Left colon (tissue), 2 donors: ENCODE measurements at places on chromosomes 3 and 15. TPM values are rescaled to one million over a fixed set of nuclear protein-coding genes. Genes with fewer than 3 reads are reported as not detected.
A peak's percentile ranks its signal among the peaks of the same experiment; 100 is the strongest.

DNA sequence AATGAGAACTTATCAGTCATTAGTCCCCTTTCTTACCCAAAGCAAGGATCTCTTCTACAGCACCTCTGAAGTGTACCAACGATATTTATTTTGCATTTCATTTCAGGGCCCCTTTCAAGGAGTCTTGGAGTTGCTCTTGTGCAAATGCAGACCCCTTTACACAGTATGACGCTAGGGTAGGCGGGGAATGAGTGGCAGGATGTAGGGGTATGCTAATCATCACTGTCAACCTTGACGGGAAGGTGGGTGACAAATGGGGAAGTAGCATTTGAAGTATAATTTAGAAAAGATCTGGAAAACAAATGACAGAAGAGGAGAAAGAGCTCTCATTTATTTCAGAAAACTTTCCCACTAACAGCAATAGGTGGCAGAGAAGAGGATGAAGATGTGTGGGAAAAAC is 94.4 kb downstream of the LRRN1 start:
- no peak for DNase-seq

DNA sequence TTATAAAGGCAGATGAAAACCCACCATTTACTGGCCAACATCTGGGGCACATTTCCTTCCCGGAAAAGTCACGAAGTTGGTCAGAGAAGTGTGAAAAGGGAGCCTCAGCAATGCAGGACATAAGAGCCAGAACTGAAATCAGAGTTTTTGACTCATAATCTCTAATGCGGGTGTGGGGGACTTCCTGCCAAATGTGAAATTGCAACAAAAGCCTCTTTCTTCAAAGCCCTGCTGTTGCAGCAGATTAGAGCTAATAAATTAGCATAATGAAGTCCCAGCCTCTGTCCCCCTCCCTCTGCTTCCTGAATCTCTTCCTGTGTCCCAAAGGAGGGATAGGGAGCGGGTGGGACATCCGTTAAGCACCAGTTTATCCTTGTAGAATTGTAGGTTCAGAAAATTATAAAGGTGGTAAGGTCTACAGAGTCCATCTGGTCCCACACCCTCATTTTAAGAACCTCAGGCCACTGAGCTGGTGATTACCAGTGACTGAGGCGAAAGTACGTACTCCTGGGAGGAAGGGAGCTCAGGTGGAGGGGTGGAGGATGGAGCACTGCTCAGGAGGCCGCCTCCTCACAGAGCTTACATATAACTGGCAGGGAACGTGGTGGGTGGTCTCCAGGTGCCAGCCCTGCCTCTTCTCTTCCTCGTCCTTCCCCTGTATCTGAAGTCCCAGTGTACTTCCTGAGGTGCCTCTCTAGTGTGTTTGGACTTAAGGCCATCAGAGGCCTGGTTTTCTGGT is 35.0 kb downstream of the ST6GAL1 start:
- DNase-seq: no peak

DNA sequence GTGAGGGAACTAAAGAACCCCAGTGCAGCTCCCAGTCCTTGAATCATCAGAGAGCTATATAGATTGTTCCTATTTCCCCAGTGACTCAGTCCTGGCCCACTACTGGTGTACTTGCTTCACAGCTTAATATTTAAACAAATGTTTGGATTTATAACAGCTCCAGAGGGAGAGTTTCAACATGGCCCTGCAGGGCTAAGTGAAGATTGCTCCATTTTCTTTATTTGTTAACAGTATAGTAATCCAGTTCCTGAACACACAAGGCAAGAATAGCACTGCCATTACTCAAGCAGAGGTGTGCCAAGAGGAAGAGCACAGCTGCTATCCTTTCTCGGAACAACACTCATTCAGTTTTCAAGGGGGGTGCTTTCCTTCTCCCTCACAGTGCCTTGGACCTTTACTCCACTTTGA is 6.5 kb downstream of the SQOR start:
- DNase-seq: peak; percentile 44

DNA sequence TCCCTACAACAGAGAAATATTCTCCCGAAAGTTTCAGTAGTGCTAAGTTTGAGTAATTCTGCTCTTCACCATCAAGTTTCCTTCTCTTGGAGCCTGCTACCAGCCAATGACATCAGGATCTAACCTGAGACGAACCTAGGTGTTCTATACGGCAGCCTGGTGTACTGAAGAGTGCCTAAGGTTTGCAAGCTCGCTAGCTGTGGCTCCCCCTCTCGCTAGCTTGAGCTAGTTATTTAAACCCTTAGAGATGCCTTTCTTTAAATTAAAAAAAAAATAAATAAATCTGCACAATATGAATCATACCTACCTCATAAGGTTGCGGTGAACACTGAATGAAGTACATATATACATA is 1.4 kb upstream of the COL8A1 start:
- no peak for DNase-seq

DNA sequence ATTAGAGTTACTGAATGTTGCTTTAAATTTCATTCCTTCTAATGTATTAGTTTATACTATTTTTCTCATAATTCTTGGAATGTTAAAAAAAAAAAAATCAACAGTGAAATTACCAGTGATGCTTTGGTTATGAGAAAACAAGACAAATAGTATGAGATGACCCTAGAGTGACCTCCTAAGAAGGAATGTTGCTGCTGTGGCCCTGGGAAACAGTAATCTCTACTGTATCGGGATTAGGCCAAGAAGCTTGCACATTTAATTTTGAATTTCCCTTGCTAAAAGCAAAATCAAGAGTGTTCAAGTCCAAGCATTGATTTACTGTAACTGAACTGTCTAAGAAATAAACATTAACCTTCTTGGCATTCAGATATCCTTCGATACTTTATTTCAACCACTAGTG is 18.1 kb downstream of the TOPBP1 start:
- no peak for DNase-seq

- DNase-seq: no peak
These were observed 25.1 kb downstream of the ALDH1L1 start for GRCh38 chr3:126155280-126155640.

GRCh38 chr3:45979378-45979777 is 16.2 kb downstream of the FYCO1 start:
- no peak for DNase-seq

- DNase-seq: no peak
These were observed 146.6 kb downstream of the TBL1XR1 start for GRCh38 chr3:177050501-177051237.

DNA sequence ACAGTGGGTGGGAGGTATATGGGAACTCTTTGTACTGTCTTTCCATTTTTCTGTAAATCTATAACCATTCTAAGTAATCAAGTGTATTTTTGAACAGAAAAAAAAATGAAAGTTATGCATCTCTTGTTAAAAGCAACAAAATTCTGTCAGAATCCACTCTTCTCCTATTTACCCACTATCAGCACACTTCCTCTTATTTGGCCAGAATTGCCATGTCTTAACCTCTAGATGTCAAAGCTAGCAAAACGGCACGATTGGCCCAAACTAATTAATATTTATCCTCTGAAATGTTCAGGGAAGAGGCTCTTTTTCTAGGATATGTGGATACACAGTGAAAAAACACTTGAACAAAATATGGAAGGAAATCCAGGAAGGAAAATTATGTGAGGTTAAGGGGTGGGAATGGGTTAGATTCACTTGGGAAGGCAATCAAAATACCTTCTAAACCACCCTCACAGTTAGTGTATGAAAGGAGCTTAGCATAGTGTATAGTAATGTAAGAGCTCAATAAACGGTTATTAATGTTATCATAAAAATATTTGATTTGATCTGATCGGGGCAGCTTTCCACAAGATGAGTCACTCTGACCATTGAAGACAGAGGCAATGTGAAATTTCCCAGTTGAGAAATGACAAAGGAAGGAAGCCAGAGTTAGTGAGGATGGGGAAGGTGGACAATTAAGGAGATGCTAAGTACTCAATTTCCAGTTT is 20.1 kb upstream of the TGFBR2 start:
- no peak for DNase-seq

DNA sequence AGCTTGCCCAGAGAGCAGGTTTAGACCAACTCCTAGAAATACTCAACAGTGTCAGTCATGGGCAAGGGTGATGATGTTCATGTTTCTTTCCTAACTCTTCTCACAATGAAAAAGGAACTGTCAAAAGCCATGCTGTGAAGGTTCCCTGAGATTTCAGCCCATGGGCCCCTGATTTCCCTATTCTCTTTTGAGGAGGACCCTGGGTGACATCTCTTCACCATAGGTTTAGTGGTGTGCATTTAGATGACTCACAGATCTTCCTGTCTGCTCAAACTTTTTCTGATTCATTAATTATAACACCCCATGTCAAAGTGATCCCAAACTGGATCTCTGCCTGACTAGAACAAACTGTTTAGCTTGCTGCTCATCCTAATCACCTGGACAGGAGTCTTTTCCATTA is 108.0 kb downstream of the BBX start:
- no peak for DNase-seq

DNA sequence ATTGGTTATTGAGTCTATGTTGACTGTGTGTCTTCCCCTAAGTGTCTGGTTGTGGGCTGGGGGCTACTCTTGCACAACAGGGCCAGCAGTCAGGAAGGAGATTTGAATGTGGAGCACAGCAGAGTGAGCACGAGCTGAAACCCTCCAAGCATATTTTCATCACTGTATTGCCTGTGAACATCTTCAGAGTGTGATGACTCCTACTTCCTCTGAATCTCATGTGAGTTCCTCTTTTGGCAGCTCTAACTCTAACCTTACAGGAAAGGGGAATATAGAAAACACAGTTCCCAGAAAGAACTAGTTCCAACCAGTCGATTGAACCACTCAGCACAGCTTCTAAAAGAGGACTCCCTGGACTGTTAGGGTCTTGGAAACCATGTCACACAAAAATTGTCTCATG is 211.6 kb downstream of the RAP2B start:
- DNase-seq: no peak

GRCh38 chr15:89364341-89364740 is 29.7 kb upstream of the POLG start:
- no peak for DNase-seq

- no peak for DNase-seq
These were observed 14.8 kb downstream of the LYSMD4 start for GRCh38 chr15:99718421-99718820.

GRCh38 chr3:113063126-113063894 is 72.5 kb downstream of the GTPBP8 start:
- DNase-seq: no peak

DNA sequence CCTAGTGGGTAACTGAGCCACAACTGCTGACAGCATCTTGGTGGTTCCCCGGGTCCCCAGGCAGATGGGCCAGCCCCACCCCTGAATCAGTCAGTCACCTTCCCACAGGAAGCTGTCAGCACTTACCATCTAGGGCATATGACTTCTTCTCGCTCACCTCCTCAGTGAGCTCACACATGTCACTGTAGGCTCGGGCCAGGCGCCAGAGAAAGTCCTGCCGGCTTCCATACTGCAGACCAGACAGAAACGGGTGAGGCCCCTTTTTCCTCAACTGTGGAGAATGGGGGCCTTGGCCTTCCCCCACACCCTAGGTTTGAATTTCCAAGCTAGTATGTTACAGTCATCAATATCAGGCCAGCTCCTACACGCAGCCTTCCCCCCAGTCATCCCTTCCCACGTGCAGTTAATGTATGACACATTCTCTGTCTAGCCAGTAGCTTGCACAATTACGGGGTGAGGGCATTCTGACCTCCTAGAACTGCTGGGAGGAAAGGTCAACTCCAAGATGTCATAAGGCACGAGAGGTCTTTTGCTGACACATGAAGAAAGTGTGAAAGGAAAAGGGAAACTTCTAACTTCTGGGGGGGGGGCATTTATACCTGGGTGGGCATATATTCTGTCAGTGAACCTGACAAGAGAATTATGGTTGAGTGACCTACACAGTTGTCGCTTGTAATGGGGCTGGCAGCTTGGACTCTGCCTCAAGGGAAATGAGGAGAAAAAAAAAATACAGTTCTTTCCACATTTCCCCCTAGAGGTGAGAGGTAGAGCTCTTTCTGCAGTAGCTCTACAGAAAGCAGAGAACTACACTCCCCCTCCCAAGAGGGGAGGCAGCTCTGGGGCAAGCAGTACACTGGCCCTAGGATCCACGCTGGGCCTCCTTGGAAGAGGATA is 10.9 kb downstream of the RMDN3 start:
- no peak for DNase-seq

- DNase-seq: no peak
These were observed 15.8 kb upstream of the P4HTM start for GRCh38 chr3:48974076-48974864.

DNA sequence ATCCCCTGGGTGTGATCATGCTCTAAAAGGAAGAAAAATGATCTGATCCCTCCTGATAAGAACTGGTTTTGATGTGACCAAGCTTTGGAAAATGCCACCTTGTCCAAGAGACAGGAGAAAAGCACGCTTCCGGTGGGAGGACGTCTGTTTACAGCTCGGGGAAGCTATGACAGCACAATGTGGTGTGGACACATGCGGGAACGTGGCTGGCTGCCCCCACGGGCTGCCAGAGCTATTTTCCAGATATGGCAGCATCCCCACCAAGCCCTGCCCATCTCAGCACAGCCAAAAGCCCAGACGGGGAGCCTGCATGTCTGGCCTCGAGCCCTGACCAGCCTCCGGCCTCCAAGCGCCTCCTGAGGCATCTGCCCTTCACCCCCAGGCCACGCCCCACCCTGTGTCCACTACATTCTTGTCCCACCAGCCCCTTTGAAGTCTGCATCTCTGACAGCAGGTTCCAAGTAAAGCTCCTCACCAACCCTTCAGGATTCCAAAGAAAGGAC is 63.2 kb upstream of the HRH1 start:
- peak; percentile 34 for DNase-seq

DNA sequence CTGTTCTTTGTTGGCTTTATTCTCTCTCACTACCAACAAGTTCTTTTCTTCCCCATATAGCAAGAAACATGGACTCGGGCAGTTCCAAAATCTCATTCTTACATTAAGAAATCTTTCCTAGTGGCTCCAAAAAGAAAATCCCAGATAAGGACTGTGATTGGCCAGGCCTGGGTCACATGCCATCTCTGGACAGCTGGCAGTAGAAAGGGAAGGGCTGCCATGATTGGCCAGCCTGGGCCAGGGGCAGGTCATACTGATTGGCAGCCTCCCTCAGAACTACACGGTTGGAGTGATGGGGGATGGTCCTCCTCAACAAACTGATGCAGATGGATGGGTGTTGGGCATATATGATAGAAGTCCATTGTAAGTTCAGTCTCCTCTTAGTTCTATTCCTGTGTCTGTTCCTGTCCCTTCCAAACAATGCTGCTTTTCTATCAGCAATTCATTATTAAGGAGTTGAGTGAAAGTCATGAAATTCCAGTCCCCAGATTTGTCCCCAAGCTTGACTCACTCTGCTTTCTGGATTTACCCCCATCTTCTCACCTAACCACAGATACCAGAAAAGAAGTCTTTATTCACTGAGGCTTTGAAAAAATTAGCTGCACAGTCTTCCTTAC is 175.5 kb downstream of the ATG7 start:
- DNase-seq: no peak

GRCh38 chr3:50278123-50278879 is 586 bp upstream of the LSMEM2 start:
- DNase-seq: no peak

Gene ABHD6
- total RNA-seq: 25.0 TPM

Gene EFHB
- total RNA-seq: 0.55 TPM

Gene PAK6
- total RNA-seq: 3.2 TPM

Gene IQCF5
- total RNA-seq: not detected

Gene IL17RE
- total RNA-seq: 88.7 TPM

Gene DNAH12
- total RNA-seq: 0.17 TPM

Gene SKOR1
- total RNA-seq: 0.49 TPM

Gene ANKUB1
- total RNA-seq: not detected
